CD4-positive, alpha-beta T cell (primary cell): ENCODE measurements at places on chromosomes 7 and 10.

DNA sequence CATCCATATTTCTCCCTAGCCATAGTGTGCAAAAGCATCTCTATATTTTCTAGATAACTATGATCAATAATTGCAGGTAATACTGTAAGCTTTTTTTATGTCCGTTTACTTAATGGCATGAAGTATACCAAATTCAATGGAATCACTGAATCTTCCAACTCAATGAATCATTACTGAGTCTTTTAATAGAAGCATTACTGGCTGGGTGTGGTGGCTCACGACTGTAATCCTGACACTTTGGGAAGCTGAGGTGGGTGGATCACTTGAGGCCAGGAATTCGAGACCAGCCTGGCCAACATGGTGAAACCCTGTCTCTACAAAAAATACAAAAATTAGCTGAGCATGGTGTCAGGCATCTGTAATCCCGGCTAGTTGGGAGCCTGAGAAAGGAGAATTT lies 372.5 kb downstream of the BMPER start:
- no peak for DNase-seq
- no peaks in the 10 kb centered on the region for H3K36me3 ChIP-seq

DNA sequence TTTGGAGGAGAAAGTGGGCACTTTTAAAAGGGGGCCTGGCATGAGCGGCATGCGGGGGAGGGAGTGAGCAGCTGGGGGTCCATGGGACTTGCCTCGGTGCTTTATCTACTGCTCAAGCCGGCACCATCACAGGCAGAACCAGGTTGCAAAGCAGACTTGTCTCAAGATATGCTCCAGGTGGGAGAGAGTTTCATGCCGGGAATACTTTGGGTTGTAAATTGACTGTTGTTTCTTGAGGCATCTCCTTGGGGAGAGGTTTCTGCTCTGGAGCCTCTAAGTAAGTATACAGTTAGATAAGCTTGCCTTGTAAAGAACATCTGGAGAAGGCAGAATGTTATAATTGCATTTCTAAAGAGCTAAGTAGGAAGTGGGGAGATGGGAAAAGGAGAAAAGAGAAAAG lies 42.8 kb upstream of the PRKCQ start:
- H3K27ac ChIP-seq = no peak overlapping the region
- H3K4me3 ChIP-seq = no peak overlapping the region
- peaks cover 3% of the 10 kb centered on the region for H3K36me3 ChIP-seq
- no peak for DNase-seq

DNA sequence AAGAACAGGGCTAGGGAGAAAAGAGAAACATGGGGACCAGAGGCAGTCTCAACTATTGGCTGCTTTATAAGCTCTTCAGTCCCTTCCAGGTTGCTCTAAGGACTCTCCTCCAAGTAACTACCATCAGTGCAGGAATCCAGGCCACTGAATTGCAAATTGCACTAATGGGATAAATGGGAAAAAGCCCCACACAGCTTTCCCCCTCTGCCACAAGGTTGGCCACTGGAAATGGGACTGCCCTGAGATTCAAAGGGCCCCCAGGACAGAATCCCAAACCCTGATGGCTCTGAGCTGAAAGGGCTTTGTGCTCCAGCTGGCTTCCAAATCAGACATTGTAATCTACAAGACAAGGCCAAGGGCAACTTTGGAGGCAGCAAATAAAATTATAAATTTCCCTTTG lies 633.2 kb downstream of the ACTR3B start:
- DNase-seq = no peak
- H3K4me3 ChIP-seq = no peak overlapping the region
- no peaks in the 10 kb centered on the region for H3K4me1 ChIP-seq
- H3K27ac ChIP-seq = no peak overlapping the region
- H3K27me3 ChIP-seq = no peaks in the 10 kb centered on the region

- H3K4me1 ChIP-seq = peaks cover 39% of the 10 kb centered on the region
- H3K27me3 ChIP-seq = no peaks in the 10 kb centered on the region
- H3K27ac ChIP-seq = no peak overlapping the region
- no peak for DNase-seq
- H3K4me3 ChIP-seq = no peak overlapping the region
- H3K36me3 ChIP-seq = no peaks in the 10 kb centered on the region
Measured at GRCh38 chr7:151396328-151396970, 13.4 kb downstream of the WDR86 start.

- DNase-seq = no peak
- H3K4me3 ChIP-seq = no peak overlapping the region
- H3K27ac ChIP-seq = no peak overlapping the region
Measured at GRCh38 chr10:89591111-89591795, 53.8 kb downstream of the PANK1 start.

- H3K4me1 ChIP-seq = no peaks in the 10 kb centered on the region
- no peaks in the 10 kb centered on the region for H3K36me3 ChIP-seq
- H3K4me3 ChIP-seq = no peak overlapping the region
Measured at GRCh38 chr10:29850371-29850770, 209.0 kb downstream of the JCAD start.

- H3K27me3 ChIP-seq = peaks cover 4% of the 10 kb centered on the region
- H3K4me3 ChIP-seq = no peak overlapping the region
- H3K4me1 ChIP-seq = no peaks in the 10 kb centered on the region
- H3K36me3 ChIP-seq = no peaks in the 10 kb centered on the region
- no peak overlapping the region for H3K27ac ChIP-seq
Measured at GRCh38 chr7:117241088-117241487, 81.8 kb downstream of the WNT2 start.

GRCh38 chr7:539731-540411 lies 20.2 kb upstream of the PDGFA start:
- no peaks in the 10 kb centered on the region for H3K36me3 ChIP-seq
- no peaks in the 10 kb centered on the region for H3K4me1 ChIP-seq
- H3K4me3 ChIP-seq = no peak overlapping the region
- no peak for DNase-seq

GRCh38 chr7:127059475-127059874 lies 193.3 kb downstream of the GRM8 start:
- no peaks in the 10 kb centered on the region for H3K4me1 ChIP-seq
- no peaks in the 10 kb centered on the region for H3K27me3 ChIP-seq
- no peak overlapping the region for H3K27ac ChIP-seq
- H3K36me3 ChIP-seq = no peaks in the 10 kb centered on the region

DNA sequence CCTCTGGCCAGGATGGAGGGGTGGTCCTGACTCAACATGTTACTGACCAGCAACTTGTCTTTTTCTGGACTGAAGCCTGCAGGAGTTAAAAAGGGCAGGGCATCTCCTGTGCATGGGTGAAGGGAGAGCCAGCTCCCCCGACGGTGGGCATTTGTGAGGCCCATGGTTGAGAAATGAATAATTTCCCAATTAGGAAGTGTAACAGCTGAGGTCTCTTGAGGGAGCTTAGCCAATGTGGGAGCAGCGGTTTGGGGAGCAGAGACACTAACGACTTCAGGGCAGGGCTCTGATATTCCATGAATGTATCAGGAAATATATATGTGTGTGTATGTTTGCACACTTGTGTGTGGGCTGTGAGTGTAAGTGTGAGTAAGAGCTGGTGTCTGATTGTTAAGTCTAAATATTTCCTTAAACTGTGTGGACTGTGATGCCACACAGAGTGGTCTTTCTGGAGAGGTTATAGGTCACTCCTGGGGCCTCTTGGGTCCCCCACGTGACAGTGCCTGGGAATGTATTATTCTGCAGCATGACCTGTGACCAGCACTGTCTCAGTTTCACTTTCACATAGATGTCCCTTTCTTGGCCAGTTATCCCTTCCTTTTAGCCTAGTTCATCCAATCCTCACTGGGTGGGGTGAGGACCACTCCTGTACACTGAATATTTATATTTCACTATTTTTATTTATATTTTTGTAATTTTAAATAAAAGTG lies 6.0 kb downstream of the PLAU start:
- peaks cover 25% of the 10 kb centered on the region for H3K4me1 ChIP-seq
- peaks cover 18% of the 10 kb centered on the region for H3K27me3 ChIP-seq
- H3K4me3 ChIP-seq = no peak overlapping the region
- no peak overlapping the region for H3K27ac ChIP-seq
- no peak for DNase-seq

GRCh38 chr10:30368065-30368718 lies 19.1 kb upstream of the MTPAP start:
- H3K4me1 ChIP-seq = peaks cover 9% of the 10 kb centered on the region
- no peak overlapping the region for H3K4me3 ChIP-seq
- H3K27me3 ChIP-seq = no peaks in the 10 kb centered on the region
- no peak overlapping the region for H3K27ac ChIP-seq
- H3K36me3 ChIP-seq = no peaks in the 10 kb centered on the region

GRCh38 chr10:83612050-83612449 lies 527.3 kb upstream of the GHITM start:
- no peak for DNase-seq
- H3K36me3 ChIP-seq = no peaks in the 10 kb centered on the region
- H3K27ac ChIP-seq = no peak overlapping the region
- no peaks in the 10 kb centered on the region for H3K27me3 ChIP-seq
- no peak overlapping the region for H3K4me3 ChIP-seq

DNA sequence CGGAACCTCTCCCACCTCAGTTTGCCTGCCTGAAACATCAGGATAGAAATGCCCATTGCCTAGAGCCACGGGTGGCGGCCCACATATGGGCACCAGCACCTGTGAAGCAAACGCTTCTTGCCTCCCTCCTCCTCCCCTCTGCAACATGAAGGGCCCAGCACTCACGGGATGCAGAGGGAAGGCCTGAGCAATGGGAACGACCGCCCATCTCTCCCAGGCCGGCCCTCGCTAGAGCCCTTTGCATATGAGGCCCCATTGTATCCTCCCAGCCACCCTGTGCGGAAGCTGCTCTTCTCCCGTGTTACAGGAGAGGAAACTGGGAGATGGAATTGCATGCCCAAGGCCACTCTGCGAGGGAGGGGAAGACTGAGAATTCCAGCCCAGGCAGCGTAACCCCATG lies 88.2 kb downstream of the RGS10 start:
- no peak for DNase-seq
- peaks cover 17% of the 10 kb centered on the region for H3K36me3 ChIP-seq
- H3K27me3 ChIP-seq = no peaks in the 10 kb centered on the region

DNA sequence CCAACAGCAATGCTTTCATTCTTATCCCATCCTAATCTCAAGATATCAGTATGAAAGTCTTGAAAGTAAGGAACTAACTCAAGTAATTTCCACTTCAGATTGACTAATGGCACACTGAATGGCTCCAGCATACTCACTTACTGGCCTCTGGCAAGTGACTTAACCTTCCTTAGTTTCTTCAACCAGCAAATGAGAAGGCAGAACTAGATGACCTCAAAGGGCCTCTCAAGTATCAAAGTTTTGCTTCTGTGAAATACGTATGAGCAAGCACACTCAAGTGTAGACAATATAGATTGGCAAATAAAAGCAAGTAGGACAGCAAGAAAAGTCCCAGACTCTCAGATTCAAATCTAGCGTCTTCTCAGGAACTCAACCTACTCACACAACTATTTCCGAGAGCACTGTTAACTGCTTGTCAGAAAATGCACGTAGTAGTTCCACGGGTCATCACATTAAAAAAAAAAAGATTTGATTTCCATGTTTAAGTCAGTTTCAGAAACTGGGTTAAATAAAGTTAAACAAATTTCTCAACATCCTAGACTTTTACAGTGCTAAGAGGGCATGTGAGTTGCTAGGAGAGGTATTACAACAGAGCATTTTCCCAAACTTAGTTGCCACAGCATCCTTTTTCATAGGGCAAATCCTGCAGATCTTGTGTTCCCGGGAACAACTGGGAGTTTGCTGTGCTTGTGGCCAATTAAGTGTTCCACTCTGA lies 276.9 kb upstream of the KLF14 start:
- H3K27me3 ChIP-seq = no peaks in the 10 kb centered on the region
- peak; percentile 68 for DNase-seq
- H3K36me3 ChIP-seq = peaks cover 18% of the 10 kb centered on the region
- H3K4me1 ChIP-seq = peaks cover 74% of the 10 kb centered on the region
- H3K4me3 ChIP-seq = no peak overlapping the region

GRCh38 chr10:51340845-51341610 lies 266.7 kb downstream of the PRKG1 start:
- H3K4me3 ChIP-seq = no peak overlapping the region
- H3K27ac ChIP-seq = no peak overlapping the region
- no peaks in the 10 kb centered on the region for H3K36me3 ChIP-seq
- no peaks in the 10 kb centered on the region for H3K27me3 ChIP-seq
- no peaks in the 10 kb centered on the region for H3K4me1 ChIP-seq
- DNase-seq = no peak

GRCh38 chr10:110775020-110775375 lies 96.7 kb upstream of the PDCD4 start:
- peaks cover 3% of the 10 kb centered on the region for H3K4me1 ChIP-seq
- DNase-seq = no peak
- H3K36me3 ChIP-seq = no peaks in the 10 kb centered on the region

GRCh38 chr7:98372993-98373392 lies 27.9 kb downstream of the BAIAP2L1 start:
- H3K36me3 ChIP-seq = no peaks in the 10 kb centered on the region
- no peak overlapping the region for H3K27ac ChIP-seq
- no peak for DNase-seq
- no peaks in the 10 kb centered on the region for H3K27me3 ChIP-seq
- H3K4me3 ChIP-seq = no peak overlapping the region
- no peaks in the 10 kb centered on the region for H3K4me1 ChIP-seq

GRCh38 chr10:43731486-43731885 lies 82.8 kb upstream of the ZNF32 start:
- DNase-seq = no peak
- H3K4me1 ChIP-seq = no peaks in the 10 kb centered on the region
- H3K4me3 ChIP-seq = no peak overlapping the region
- no peak overlapping the region for H3K27ac ChIP-seq
- no peaks in the 10 kb centered on the region for H3K36me3 ChIP-seq

DNA sequence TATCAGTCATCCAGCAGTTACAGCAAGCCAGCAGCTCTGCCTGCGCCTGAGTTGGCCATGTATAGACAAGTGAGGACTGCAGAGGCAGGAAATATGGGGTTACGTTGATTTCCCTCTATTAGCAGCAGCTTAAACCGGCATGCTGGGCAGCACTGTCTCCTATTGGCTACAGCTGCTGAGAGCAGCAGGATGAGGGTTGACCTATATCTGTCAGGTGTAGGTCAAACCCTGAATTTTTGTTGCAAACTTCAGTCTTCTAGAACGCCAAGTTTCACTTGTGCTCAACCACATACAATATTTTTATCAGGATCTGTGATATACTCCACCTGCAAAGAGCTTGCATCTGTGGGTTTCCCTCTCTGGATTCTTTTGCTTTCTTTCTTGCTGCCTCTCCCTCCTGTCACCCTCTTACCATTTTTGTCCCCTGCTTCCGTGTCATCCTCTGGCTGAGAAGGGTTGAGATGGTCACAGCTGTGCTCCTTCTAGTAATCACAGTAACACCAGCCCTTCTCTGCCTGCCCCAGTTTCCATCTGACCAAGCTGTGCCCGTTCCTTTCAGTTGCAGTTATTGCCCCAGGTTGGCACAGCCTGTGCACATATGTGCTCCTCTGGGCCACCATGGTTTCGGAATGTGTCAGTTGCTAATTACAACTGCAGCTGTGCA lies 23.8 kb upstream of the GLCCI1 start:
- peak overlapping the region; percentile 45 for H3K4me3 ChIP-seq
- peak; percentile 62 for DNase-seq
- H3K36me3 ChIP-seq = no peaks in the 10 kb centered on the region
- H3K4me1 ChIP-seq = peaks cover 23% of the 10 kb centered on the region
